NCI-H774 (cell line): ENCODE measurements at places on chromosomes 1 and 21.

DNA sequence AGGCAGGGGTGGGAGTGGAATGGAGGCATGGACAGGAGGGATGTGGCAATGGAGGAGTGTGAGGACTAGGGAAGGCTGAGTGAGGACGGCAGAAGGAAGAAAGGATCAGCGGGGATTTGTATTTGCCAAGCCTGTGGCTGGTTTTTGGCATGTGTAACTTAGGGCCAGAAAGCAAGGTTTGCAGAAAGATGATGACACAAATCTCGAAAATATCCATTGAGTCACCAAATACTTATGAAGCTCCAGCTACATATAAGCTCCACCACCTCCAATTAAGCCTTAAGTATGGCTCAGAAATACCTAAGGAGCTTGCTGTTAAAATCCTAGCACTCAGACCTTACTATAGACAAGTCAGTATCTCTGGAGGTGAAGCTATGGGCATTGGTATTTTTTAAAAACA is 90.1 kb downstream of the OMA1 start:
- DNase-seq = no peak

GRCh38 chr21:33650230-33650629 is 7.9 kb downstream of the ITSN1 start:
- DNase-seq = no peak

- no peak for DNase-seq
These were observed 45.8 kb downstream of the EDN2 start for GRCh38 chr1:41438711-41439110.

- no peak for DNase-seq
These were observed 82.7 kb downstream of the KAZN start for GRCh38 chr1:14681182-14681581.

GRCh38 chr1:13583966-13584791 is 547 bp downstream of the PDPN start:
- DNase-seq = no peak

GRCh38 chr1:151373196-151373595 is 691 bp upstream of the SELENBP1 start:
- DNase-seq = no peak

- DNase-seq = no peak
These were observed 162.4 kb upstream of the DUSP10 start for GRCh38 chr1:221904319-221904718.

DNA sequence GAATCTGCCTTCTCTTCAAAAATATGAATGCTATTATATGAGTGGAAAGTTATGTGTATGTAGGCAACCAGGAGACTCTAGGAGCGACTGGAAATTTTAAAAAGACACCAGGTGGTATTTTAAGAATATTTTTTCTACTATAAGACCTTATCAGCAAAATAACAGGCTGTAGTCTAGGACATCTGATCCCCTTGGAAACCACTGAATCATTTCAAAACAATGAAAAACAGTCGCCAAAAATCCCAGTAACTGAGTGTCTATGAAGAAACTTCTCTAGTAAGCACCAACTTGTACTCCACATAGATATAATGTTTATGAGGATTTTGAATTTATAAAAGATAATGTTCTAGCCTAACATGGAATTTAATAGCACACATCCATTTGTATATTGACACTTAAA is 358.5 kb downstream of the GPATCH2 start:
- DNase-seq = no peak

DNA sequence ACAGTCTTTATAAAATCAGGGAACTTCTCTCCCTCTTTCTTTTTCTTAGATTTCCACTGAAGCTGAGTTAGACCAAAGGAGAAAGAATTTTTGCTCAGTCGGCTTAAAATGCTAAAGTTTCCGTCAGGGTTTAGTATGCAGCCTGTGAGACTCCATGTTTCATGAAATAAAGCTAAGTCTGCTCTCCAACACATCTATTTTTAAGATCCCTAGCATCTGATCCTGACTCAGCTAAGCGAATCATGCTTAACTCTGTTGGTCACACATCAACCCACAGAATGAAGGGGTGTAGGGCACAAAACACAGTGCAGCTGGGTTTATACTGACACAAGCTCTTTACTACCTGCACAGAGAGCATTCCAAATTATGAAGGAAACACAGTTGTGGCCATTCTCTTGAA is 102.4 kb upstream of the ZNF281 start:
- DNase-seq = no peak

GRCh38 chr1:217049721-217050120 is 326.5 kb upstream of the ESRRG start:
- no peak for DNase-seq

DNA sequence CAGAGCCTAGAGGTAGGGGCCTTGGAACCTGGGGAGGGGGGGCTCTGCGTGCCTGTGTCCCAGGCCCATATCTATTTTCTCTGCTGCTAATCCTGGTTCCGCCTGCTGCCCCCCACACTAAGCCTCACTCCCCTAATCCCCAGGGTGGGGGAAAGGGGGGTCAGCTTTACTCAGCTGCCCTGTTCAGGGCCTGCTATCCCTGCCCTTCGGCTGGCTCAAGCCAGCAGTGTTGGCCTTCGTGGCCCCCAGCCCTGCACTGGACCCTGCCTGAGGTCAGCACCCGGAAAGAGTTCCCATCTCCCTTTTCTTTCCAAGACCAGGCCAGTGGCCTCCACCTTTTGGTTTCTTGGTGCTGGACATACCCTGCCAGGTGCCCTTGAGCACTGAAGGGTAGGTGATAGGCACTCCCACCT is 8.4 kb downstream of the ZBTB7B start:
- DNase-seq = no peak

GRCh38 chr1:222034790-222035189 is 292.9 kb upstream of the DUSP10 start:
- no peak for DNase-seq

DNA sequence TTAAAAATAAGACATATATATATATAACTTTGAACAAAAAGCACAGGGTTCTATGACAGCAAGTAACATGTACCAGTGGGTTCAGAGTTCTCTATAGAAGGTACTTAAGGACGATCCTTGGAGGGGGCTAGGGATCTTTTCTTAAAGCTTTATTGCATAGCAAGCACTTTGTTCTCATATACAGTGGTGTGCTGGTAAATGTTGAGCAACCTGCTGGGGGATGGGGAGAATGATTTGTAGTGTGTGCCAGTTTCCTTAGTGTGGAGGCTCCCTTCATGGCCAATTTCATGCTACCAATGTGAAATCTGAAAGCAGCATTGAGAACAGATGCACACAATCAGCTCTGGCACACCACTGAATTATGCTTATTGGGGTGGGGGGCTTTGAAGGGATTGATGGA is 69.5 kb upstream of the NFASC start:
- no peak for DNase-seq

- DNase-seq = peak; percentile 18
These were observed 31.6 kb downstream of the OSBPL9 start for GRCh38 chr1:51648180-51649109.

DNA sequence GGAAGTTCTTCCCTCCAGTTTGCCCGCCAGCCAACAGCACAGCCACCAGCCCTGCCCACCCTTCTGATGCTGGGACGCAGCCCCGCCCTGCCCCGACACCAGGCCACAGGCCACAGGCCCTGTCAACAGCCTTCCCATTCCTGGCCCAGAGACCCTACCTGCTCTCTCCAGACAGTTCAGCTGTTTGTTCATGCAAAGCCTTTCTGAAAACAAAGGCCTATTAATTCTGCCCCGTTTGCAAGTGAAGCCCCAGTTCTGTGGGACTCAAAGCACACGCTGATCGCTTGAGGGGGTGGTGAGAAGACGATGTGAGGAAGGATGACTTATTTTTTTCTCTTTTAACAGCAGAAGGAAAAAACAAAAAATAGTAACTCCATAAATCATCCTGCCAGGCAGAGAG is 55.4 kb upstream of the KIF26B start:
- DNase-seq = no peak

DNA sequence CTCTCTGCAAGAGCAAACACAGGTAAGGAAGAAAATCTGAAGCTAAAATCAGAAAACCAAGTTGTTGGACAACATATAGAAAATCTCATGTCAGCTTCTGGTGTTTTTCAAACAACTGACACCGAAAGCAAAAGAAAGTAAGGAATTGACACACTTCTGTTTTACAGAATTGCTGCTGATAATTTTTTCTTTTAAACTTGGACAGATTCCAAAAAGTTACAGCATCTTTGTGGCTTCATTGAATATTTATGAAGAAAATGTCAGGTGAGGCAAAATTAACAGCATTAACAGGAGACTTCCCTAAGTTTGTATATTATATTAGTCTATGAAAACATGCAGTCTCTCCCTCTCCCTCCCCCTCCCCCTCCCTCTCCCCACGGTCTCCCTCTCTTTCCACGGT is 14.9 kb upstream of the CTSS start:
- DNase-seq = no peak

DNA sequence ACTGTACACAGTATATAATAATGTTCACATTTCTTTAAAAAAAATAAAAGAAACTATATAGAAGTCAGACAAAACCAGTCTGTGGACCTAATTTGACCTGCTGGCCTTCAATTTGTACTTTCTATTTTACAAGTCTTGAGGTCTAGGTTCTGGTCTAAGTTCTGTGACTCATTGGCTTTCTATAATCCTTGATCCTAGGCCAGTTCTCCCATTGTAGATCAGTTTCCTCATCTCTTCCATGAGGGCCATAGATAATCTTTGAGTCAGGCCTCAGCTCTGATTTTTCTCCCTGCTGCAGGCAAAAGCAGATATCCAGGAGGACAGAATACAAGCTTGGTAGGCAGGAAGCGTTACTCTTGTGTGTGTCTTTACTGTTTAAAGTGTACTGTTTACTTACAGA is 603.7 kb upstream of the CAMK1G start:
- no peak for DNase-seq

DNA sequence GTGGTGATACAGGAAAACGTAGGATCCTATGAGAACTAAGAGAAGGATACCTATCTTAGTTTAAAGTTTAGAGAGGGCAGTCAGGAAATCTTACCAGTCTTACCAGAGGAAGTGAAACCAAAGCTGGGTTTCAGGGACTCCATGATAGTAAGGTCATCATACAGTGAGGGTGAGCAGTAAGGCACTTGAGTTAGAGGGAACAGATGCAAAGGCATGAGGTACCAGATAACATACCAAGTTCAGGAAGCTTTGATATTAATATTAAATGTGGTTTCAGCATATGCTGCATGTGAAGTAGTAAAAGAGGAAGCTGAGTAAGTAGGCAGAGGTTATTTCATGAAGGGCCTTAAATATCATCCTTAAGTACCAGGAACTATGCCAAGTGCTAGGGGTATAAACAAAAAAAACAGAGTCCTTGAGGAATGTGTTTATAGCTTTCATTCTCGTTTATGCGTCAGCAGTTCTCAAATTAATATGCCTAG is 16.9 kb downstream of the ATG4C start:
- DNase-seq = no peak

GRCh38 chr1:241336335-241336734 is 20.7 kb downstream of the RGS7 start:
- no peak for DNase-seq

DNA sequence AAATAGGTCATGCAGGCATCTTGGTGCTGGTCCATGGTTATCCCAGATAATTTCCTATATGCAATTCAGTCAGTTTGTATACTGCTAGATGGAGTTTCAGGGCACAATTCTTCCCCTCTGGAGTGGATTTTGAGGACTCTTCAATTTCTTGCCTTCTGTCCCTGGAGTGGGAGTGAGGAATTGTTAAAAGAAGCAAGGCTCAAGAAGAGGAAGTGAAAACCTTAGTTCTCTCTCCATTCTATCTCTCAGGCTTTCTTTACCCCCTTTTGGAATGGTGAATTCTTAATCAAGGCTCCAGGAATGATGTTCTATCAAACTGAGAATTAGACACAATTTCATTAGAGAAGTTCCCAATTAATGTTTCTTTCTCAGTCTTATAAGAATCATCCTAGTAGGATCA is 67.1 kb downstream of the RWDD3 start:
- no peak for DNase-seq

GRCh38 chr1:26283279-26283853 is 3.5 kb downstream of the SH3BGRL3 start:
- DNase-seq = no peak

GRCh38 chr1:198749279-198749678 is 110.4 kb downstream of the PTPRC start:
- no peak for DNase-seq

DNA sequence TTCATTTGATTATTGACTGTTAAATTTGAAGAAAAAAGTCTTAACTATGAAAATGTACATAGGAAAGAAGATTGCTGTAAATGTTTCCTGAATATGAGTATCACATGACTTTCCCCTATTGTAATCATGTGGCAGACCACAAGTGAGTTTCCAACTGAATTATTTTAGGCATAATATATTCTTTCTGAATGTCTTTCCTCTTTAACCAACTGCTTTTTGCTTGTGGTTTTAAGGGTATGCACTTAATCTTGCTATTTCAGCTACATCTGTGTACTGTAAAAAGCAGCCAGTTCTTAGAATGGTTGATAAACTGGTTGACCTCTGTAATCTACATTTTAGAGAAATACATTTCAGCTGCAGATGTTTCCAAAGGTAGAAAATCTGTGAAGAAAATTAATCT is 400.7 kb downstream of the NEGR1 start:
- DNase-seq = no peak

DNA sequence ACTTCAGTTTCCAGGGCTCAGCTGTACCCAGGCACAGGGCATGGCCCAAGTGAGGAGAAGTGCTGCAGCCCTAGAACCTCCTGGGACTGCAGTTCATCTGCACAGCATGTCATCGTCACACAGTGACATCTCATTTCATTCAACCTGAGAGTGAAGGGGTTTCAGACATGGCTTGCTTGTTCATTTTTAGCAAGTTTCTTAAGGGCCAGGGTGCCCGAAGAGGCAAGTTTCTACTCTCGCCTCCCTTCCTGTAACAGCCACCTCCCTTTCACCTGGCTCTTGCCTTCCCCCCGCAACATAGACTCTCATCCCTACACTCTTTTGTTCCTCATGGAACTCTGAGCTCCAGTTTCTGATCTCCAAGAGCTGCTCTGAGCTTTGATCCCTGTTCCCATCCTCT is 108.1 kb downstream of the C1orf21 start:
- DNase-seq = no peak

DNA sequence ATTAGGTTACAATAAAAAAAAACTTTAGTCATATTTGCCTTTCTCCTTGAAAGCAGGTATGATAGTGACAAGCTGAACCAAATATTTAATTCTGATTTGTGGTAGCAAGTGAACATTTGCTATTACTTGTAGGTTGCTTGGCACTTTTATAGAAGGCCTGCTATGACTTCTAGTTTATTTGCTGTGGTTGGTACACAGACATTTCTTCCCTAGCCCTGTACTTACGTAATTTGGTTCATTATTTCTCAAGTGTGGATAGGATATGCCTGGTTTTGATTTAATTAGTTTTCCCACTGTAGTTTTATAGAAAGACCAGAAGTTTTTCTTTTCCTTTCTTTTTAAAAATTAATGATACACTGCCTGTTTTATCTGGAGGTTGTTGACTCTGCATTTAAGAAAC is 55.9 kb downstream of the PPP2R5A start:
- no peak for DNase-seq

- DNase-seq = no peak
These were observed 2.1 kb upstream of the CD53 start for GRCh38 chr1:110870721-110871388.

GRCh38 chr1:28208818-28209441 is 23.9 kb downstream of the DNAJC8 start:
- no peak for DNase-seq
